CD4-positive, alpha-beta T cell treated with Interleukin-10 for 1 hour (primary cell): ENCODE measurements at places on chromosomes 16 and 17.

DNA sequence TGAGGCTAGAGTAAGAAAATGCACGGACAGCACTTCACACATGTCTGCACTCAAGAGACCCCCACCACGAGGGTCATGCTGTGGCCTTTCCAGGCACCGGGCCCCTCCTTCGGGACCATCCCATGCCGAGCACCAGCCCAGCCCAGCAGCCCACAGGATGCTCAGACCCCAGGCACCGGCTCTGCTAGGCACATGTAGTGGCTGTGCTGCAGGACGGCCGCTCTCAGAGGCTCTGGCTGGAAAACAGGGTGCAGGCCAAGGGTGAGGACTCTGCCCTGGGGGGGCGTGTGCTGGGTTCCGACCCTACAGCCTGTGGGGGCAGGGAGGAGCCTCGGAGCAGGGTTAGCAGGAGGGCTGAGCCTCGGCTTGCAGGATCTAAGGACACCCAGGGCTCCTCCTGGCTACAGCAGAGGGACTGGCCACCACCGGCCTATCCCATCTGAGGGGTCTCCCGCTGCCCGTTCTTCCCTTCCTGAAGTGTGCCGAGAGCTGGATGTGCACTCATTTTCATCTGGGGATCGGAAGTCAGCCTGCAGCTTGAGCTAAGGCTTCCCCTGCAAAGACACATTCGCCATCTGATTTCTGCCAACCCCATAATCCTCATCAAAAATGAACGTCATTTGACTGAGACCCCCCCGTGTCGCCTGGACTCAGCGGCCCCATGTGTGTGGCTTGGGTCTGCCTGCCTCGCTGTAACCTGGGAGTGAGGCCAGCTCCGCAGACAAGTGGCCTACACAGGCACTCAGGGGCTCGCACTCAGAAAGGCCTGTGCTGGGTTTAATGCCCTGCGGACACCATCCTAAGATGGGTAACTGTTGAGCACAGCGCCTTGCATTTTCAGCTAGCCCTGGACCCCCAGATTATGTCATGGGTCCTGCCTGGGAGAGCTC lies 293.1 kb upstream of the FOXF1 start:
- DNase-seq = no peak

DNA sequence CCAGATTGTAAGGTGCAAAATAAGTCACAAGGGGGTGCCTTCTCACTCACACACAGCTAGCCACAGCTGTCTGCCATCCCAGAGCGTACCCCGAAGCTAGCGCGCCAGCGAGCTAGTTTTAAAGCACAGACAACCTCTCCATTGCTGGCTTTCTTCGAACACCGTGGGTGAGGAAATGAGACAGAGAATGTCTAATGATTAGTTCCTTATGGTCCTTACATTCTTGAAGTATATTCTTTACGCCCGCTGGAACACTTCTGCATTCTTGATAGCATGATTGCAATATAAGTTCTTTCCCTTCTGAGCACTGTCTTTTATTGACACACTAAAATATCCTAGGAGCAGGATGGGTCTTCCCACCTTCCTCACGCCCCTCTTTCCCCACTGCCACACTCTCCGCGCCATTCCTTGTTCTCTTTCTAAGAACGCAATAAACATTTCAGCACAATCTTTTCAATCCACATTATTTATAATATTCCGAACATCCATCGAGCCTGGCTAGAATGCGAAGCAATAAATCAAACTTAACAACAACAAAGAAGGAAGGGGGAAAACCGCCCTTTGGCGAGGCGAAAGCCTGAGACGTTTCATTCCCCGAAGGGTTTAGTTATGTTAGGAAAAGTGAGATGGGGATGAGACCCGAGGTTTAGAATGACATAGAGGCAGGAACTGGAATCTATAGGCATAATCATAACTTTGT lies 251.3 kb downstream of the NTN1 start:
- DNase-seq = no peak

GRCh38 chr17:43722870-43723665 lies 35.5 kb downstream of the SOST start:
- DNase-seq = no peak

DNA sequence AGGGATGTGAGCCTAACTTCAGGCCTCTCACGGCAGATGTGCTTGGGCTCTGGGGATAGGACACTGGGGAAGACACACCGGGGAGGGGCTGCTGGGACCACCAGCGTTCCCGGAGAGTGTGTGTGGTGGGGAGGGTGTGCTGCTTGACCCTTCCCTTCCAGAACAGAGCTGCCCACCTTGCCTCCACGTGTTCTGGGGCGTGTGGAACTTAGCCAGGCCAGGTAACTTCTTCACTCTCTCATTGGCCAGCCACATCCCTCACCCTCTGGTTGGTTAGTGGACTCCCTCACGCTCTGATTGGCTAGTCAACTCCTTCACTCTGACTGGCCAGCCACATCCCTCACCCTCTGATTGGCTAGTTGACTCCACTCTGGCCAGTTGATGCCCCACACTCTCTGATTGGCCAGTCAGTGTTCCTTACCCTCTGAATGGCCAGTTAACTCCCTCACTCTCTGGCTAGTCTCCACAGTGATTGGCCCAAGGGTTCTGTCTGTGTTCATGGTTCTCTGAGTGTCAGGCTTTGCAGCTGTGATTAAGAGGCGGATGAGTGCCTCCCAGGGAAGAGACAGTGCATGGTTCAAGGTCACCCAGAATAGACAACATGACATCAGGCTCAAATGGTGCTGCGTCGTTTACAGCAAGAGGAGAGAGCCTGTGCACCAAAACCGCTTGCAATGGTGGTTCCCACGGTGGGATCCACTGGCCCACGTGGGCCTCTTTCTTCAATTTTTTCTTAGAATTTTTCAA lies 10.0 kb downstream of the TMEM235 start:
- DNase-seq = no peak

DNA sequence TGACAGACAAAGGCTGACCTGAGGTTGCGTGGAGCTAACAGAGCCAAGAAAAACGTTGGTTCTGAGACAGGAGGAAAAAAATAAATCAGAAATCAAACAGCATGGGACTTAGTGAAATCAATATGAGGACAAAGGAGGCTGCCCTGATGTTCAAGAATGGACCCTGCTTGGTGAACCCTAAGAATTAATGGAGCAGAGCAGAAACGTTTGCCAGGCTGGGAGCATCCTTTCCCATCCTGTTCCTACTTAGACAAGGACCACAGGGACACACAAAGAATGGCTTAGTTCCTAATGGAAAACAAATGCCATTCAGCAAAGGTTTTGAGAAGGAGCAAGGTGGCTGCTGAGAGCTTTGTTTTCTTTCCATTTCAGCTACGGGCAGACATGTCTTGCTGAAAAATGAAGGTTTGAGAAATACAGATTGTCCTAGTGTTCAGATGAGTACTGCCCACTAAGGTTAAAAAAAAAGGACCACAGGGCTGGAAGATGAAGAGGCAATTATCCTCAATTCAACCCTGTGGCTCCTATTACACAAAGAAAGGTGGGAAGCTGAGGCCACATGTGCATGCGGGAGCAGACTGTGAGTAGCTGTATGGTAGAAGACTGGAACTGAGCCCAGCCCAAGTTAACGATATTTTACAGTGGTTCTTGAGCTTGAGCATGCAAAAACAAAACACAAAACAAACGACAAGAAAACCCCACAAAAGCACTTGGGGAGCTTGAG lies 230.1 kb downstream of the SLC39A11 start:
- DNase-seq = no peak

DNA sequence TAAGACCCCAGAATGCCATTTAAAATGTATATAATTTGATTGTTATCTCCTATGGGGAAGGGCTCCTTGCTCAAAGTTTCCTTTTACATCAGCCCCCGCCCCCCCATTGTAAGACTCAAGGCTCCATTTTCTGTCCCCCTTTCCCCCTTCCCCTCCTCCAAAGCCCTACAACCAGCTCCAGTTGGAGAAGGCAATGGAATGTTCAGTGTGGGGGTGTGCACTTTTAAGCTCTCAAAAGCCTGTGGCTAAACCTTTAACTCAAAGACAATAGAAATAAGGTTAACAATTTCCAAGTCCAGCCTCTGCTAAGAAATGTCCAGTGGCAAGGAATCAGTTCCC lies 114.7 kb downstream of the NOG start:
- no peak for DNase-seq
